Skeletal muscle tissue (tissue), 5 donors: ENCODE measurements at places on chromosomes 12 and 14. TPM values are rescaled to one million over a fixed set of nuclear protein-coding genes. Genes with fewer than 3 reads are reported as not detected.

ADAM20 gene
- 2.1 TPM for total RNA-seq

GPRC5D gene
- not detected for total RNA-seq

MYH7 gene
- total RNA-seq = 426 TPM

KRT77 gene
- not detected for total RNA-seq

AQP5 gene
- total RNA-seq = 1.0 TPM

TAS2R30 gene
- 12.5 TPM for total RNA-seq

SLC5A8 gene
- total RNA-seq = under 0.01 TPM

TPPP2 gene
- not detected for total RNA-seq

GMFB gene
- 42.8 TPM for total RNA-seq

RPGRIP1 gene
- not detected for total RNA-seq

B4GALNT1 gene
- 3.1 TPM for total RNA-seq
